ENCODE measurements at places on chromosomes 7 and 10.

DNA sequence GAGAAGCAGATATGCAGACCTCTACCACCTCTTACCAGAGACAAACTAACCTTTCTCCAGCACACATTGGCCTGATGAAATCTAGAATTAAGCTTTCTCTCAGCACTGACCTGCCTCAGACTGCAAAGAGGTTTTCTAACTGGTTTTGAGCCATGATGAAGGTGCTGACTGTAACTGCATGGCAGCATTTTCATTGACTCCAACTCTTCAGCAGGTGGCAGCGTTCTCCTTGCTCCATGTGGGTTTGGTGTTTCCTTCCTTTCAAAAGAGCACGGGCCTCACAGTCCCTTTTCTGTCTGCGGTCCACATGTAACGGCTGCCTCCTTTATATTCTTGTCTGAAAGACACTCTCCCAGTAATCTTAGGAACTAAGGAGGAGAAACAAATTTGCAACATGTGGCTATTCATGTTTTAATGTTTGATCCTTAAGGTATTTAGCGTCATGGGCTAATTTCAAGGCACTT is 12.6 kb downstream of the KLLN start:
- peak; percentile 35 for DNase-seq

GRCh38 chr10:61286686-61287085 is 166.5 kb downstream of the TMEM26 start:
- DNase-seq: no peak

DNA sequence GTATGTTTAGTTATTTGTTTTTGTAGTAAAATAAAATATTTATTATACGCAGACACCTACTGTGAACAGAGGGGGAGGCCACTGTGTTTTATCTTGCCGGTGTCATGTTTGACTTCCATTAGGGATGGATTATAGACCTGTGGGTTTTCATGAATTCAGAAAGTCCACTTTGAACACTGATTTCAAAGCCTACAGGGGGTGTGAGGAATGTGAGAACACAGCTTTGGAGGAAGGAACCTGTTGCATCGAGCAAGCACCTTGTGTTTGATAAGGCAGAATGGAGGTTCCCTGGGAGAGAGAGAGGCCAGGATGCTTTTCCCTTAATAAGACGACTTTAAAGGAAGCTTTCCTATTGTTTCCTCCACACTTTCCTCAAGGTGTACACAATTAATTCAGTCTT is 665.0 kb upstream of the MGMT start:
- DNase-seq: no peak

DNA sequence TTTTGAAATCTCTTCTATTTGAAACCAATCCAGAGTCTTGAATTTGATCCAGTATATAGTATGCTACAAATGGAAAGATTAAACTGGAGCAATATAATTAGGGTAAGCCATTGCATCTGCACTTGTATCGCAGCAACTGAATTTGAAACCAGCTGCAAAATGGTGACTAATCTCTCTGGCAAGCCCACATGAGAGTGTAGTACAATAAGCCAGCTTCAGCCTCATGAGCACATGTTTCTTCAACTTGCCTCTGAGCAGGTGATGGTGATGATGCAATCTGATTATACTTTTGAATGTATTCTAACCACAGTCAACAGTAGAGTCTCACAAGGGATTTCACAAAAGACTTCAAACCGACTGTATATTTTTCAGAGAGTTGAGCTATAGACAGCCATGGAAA is 829 bp upstream of the RPA3 start:
- DNase-seq: peak; percentile 17

- DNase-seq: no peak
Measured at GRCh38 chr10:113480851-113481502, 71.9 kb upstream of the HABP2 start.

DNA sequence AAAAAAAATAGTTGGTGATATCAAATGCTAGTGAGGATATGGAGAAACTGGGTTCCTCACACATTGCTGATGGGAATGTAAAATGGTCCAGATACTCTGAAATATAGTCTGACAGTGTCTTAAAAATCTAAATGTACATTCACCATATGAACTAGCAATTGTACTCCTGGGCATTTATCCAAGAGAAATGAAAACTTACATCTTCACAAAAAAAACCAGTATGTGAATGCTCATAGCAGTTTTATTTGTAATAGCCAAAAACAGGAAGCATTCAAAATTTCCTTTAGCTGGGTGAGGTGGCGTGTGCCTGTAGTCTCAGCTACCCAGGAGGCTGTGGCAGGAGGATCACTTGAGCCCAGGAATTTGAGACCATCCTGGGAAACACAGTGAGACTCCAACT is 2.1 kb upstream of the SSC4D start:
- DNase-seq: no peak

DNA sequence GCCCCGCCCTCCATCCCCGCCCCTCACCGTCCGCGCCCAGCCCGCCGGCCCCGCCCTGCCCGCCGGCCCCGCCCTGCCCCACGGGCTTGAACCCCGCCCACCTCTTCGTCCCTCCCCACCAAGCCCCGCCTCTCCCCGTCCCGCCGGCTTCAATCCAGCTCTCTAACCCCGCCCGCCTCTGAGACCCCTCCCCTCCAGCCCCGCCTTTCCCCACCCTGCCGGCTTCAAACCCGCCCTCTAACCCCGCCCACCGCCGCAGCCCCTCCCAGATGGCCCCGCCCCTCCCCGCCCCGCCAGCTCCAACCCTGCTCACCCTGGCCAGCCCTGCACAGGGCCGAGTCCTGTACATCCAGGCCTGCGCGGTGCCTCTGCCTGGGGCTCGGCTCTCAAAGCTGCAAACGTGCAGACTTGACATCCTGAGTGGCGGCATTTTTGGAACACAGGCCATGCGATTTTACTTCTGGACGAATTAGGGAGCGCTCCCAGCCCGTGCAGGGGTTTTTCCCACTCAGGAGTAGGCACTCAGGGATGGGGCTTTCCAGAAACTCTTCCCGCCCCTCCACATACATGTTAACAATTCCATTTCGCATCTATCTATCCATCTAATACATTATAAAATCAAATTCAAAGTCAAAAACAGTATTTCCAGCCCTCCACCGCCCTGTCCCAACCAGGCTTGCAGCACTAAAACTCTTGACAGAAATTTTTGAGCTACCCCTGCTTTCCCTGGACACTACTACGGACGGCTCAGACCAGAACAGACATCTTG is 477 bp upstream of the NMT2 start:
- peak; percentile 93 for DNase-seq

DNA sequence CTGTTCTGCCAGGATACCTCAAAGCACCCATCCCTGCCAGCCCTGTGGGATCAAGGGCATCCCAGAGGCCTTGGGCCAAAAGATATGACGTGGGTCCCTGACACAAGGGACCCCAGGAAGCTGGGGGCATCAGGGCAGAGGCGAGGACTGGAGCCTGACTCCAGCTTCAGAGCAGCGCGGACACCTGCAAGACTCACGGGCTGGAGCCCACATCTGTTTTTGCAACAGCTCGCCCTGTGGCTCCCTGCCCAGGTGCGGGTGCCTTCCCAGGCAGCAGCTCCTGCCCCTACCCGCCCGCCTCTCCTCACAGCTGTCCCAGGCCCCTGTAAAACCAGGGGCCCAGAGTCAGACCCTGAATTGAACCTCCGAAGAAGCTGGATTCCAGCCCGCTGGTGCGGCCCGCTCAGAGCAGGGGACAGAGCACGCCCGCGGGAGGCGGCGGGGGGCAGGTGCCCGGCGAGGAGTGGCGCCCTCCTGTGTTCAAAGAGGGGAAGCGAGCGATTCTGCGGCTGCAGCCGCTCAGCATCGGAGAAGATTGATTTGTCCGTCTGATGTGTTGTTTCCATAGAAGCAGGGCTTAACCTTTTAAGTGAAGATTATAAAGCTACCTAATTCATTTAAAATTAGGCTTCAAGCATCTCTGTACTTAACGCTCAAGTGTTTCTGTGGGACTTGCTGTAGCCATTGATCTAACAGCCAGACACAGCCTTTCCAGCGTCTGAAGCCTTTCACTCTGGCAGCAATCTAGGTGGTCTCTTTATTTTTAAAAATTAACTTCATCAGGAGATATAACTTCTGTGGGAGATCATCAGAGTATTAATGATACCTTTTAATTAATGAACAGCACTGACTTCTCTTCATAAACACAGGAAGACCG is 88.4 kb downstream of the BEND7 start:
- peak; percentile 67 for DNase-seq

GRCh38 chr7:50856806-50857205 is 74.1 kb upstream of the GRB10 start:
- no peak for DNase-seq

GRCh38 chr10:98748298-98748697 is 301.6 kb upstream of the HPS1 start:
- peak; percentile 74 for DNase-seq

- no peak for DNase-seq
Measured at GRCh38 chr7:18126281-18126680, 98.6 kb upstream of the PRPS1L1 start.

- no peak for DNase-seq
Measured at GRCh38 chr7:2412587-2413201, 9.3 kb downstream of the CHST12 start.

- no peak for DNase-seq
Measured at GRCh38 chr10:4249841-4250586, 465.0 kb upstream of the KLF6 start.

GRCh38 chr7:45099891-45100760 is 11.4 kb upstream of the NACAD start:
- no peak for DNase-seq

DNA sequence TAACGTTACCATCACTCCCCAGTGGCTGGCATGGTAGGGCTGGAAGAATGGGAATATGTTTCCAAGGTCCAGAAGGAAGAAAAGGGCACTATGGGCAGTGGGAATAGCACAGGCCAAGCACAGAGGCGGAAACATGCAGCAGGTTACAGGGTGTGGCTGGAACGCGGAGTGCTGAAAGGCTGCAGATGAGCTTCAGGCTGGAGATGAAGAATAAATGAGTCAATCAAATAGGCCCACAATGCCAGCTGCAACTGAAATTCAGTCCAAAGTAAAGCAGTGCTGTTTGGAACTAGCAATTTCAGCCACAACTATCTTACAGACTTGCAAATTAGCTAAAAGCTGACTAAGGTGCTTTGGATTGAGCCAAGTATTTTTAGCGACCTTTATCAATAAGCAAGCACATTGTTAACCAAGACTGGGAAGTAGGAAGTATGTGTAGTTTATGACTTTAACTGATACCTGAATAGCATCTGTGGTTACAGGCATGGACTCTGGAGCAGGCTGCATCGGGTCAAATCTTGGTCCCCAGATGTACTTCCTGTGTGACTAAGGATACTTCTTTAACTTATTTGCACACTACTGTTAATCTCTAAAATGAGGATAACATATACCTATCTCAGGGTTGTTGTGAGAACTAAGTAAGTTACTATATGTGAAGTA is 77.5 kb upstream of the CTTNBP2 start:
- no peak for DNase-seq

DNA sequence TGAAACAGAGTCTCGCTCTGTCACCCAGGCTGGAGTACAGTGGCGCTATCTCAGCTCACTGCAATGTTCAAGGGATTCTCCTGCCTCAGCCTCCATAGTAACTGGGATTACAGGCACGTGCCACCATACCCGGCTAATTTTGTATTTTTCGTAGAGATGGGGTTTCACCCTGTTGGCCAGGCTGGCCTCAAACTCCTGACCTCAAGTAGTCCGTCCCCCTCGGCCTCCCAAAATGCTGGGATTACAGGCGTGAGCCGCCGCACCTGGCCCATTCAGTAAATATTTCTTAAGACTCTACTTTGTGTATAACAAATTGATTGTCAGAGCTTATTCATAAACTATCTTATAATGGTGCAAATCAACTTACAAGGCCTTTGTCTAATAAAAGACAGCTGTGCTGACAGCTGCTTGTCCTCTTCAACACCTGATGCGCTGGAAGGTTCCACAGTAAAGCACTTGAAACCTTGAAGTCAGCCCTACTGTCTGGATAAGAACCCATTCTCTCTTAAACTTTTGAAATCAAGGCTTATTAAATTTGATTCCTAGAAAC is 14.7 kb downstream of the ECHDC3 start:
- no peak for DNase-seq

- DNase-seq: no peak
Measured at GRCh38 chr10:8319704-8320103, 265.2 kb downstream of the GATA3 start.

DNA sequence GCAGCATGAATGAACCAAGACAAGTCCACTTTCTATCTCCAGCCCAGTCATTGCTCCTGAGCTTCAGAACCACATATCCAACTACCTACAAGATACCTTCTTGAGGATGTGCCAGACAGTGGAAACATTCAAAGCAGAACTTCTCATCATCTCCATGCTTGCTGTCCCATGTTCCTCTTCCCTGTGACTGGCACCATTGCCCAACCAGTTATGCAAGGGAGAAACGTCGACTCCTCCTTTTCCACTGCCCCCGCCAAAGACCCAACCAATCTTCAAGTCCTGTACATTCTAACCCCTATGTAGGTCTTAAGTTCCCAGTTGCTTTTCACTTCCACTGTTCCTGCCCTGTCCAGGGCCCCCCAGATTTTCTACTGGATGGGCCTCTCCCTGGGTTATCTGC is 225.7 kb downstream of the RPS24 start:
- DNase-seq: no peak

DNA sequence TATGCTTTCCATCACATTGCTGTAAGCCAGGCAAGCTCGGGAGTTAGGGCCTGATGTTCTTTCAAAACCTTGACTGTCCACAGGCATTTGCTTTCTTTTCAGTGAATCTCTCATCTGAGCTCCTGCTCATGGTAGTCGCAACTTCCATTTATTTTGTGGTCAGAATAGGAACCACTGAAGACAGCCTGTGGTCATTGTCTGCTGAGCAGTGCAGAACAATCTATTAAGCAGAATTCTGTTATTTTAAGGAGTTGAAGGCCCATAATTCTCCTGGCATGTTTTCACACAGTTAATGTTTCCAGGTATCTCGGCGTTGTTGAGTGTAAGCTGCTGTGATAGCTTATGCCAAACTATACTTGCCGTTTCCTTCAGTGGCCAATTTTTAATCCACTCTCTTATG is 491.1 kb upstream of the AKR1E2 start:
- DNase-seq: no peak

- no peak for DNase-seq
Measured at GRCh38 chr10:43970717-43971116, 322.0 kb upstream of the ZNF32 start.

- DNase-seq: no peak
Measured at GRCh38 chr10:64463406-64463805, 942.2 kb downstream of the REEP3 start.
